ENCODE measurements at places on chromosomes 6 and 20.

GRCh38 chr6:122052346-122052900 lies 347.0 kb upstream of the HSF2 start:
- DNase-seq: no peak

DNA sequence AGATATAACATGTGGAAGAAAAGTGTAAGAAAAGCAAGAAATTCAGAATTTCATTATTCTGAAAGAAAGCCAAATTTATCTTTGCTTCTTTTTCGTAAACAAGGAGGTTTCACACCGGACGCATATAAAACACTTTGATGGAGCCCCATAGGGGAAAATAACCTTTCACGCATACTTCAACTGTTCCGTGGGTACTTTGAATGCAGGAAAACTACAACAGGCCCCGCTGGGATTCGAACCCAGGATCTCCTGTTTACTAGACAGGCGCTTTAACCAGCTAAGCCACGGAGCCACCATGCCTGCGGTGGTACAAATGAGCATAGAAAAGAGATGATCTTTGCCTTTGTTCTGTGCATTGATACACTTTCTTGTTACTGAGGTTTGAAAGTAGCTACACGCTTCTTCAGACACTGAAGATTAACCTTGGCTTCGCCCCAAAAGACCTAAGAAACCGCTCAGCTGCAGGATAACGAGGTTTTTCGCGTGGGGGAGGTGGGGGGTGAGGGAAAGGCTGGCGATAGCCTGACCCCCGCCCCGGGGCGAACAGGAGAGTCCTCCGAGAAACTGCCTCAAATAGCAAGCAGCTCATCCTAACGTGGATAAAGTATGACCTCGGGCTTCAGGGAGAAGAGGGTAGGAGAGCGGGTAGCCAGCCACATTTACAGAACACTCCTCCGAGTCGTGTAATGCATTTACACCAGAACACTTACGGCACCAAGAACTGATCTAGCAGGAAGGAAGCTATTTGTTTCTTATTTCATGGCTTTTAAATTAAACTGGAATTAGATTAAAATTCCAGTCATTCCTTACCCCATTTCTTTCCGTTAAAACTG lies 5.3 kb upstream of the HMGN4 start:
- peak; percentile 83 for DNase-seq

DNA sequence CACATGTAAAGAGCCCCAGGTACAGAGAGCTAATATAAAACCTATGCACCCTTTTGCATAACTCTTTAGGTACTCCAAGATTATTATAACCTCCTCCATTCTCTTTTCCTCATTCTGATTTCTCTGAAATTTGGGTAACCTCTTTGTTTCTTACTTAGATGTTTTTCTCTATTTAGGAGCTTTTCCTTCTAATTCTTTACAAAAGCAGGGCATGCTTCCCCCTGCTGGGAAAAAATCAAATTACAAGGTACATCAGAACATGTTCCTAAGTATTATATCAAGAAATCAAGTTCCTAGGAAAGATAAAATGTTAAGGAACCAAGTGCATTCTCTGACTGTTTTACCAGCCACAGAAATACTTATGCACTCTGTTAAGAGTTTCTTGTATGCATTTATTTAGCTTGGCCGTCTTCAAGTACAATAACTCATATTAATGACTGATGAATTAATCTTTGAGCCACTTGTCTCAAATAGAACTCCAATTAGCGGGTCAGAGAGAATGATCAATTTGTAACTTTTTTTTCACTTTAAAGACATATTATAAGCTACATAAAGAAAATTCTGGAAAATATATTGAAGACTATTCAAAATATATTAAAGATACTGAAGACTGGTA lies 2.1 kb downstream of the KHDRBS2 start:
- no peak for DNase-seq

GRCh38 chr6:132161283-132161682 lies 210.1 kb upstream of the CCN2 start:
- no peak for DNase-seq

DNA sequence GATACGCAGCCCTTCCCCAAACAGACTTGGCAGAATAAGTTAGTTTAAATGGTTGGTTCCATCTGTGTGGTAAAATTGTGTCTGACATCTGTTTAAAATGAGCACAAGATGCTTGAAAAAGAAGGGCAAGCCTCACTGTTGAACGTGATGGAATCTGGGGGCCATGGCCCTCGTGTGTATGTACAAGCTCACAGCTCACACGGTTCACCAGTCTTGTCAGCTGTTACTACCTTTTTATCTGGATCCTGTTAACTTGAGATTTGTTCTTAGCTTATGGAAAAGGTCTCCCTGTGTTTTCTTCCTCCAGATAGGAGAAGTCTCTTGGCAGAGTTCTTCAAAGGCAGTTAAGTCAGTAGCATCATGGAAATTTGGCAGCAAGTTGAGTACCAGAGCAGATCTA lies 270.6 kb downstream of the KHDC1L start:
- DNase-seq: no peak

GRCh38 chr20:35196313-35196712 lies 24.4 kb downstream of the PROCR start:
- DNase-seq: no peak

DNA sequence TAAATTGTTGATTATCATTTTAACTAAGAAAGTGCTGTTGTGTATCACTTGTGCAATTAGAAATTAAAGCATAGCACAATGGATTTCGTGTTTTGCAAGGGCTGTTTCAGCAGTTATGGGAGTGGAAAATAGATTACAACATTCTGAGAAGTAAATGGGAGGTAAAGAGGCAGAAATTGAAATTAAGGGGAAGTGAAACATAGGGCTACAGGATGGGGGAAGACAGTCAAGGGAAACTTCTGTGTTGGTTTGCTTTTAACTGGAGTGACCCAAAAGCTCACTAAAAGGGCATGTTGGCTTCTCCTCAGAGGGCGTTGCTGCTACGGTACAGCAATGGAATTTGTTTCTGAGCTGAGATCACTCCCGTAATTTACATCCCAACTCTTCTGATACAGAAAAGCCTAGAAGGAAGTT lies 147.5 kb downstream of the BCAS1 start:
- DNase-seq: no peak

GRCh38 chr6:147141711-147142308 lies 62.4 kb upstream of the STXBP5 start:
- DNase-seq: no peak

- no peak for DNase-seq
Observed at GRCh38 chr6:169250660-169251059, 3.0 kb downstream of the THBS2 start.

DNA sequence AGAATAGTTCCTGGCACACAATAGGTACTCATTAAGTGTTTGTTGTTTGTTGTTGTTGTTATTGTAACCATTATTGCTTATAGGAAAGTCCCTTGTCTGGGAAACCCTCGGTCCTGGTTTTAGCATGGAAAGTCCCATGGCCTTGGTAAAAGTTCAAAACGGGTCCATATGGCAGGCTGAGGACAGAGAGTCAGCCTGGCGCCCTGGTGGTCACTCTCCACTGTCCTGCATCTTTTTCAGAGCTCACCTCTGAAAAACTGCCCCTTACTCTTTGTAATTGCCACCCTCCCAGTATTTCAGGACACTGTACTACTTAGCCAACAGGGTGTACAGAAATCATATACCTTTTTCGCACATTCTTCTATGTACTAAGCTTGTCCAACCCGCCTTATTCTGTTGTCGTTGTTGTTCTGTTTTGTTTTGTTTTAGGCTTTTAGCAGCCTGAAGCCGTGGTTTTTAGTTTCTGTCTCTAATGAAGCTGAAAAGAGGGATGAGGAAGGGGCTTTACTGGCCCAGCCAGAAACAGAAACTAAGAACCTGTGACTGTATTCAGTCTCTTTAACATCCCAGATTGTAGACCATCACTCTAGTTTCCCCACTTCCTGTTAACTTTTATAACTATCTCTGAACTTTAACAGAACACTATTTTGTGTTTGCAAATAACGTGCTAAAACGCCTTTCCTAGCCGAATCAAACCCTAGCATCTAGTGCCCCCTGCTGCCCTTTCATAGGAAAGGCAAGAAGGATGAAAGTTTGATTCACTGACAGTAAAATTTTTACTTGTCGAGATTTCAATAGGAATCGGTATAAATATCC lies 7.6 kb upstream of the TMEM14A start:
- peak; percentile 13 for DNase-seq

GRCh38 chr20:64150756-64151632 lies 13.3 kb upstream of the MYT1 start:
- DNase-seq: no peak

- DNase-seq: no peak
Observed at GRCh38 chr6:154705471-154706113, 27.6 kb upstream of the SCAF8 start.

- no peak for DNase-seq
Observed at GRCh38 chr20:59774204-59774641, 159.2 kb downstream of the SYCP2 start.

DNA sequence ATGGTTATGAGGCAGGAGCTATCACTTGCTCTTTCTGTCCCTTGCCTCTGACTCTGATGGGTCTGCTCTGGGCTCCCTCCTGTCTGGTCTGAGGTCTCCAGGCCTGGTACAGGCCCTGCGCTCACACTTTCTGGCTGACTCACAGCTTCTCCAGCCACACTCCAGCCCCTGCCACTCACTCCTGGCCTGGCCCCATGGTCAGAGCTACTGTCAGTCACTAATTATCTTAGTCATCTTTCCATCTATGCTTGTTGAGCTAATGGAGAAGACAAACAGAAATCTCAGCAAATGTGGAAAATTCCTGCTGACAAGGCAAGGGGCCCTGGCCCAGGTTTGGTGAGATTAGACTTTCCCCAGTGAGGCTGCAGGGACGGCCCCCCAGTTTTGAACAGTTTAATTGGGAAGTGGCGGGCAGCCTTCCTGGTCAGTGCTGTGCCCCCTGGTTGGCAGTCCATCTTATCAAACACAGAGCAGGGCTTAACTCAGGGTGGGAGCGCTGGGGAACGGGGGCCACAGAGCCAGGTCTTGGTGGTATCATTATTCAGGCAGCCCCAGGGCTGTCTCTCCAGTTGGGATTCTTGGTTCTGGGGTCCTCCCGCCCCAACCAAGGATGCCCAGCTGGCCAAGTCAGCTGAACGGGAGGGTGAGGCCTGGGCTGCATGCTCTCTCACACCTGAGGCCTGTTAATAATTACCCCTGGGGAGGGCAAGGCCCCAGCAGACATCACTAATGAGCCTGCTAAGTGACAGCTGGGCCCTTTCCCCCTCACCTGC lies 63.4 kb downstream of the VEGFA start:
- DNase-seq: no peak

DNA sequence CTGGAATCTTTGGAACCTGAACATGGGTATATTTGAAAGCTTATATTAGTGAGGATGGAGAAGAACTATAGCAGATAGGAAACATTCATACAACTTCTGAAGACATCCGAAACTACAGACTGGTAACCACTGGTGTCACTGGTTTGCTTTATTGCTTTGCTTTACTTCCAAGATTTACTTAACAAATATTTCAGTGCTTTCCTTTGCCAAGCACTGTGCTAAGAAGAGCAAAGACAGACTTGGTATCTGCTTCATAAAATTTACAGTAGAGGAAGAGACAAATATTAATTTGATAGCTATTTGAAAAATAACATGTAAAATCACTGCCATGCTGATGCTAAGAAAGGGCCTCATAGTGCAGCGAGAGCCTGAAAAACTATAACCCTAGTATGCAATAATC lies 1.8 kb downstream of the TPD52L1 start:
- DNase-seq: no peak

GRCh38 chr6:21327326-21328112 lies 266.0 kb upstream of the SOX4 start:
- DNase-seq: no peak

GRCh38 chr20:43781215-43781614 lies 54.4 kb upstream of the GTSF1L start:
- DNase-seq: no peak

DNA sequence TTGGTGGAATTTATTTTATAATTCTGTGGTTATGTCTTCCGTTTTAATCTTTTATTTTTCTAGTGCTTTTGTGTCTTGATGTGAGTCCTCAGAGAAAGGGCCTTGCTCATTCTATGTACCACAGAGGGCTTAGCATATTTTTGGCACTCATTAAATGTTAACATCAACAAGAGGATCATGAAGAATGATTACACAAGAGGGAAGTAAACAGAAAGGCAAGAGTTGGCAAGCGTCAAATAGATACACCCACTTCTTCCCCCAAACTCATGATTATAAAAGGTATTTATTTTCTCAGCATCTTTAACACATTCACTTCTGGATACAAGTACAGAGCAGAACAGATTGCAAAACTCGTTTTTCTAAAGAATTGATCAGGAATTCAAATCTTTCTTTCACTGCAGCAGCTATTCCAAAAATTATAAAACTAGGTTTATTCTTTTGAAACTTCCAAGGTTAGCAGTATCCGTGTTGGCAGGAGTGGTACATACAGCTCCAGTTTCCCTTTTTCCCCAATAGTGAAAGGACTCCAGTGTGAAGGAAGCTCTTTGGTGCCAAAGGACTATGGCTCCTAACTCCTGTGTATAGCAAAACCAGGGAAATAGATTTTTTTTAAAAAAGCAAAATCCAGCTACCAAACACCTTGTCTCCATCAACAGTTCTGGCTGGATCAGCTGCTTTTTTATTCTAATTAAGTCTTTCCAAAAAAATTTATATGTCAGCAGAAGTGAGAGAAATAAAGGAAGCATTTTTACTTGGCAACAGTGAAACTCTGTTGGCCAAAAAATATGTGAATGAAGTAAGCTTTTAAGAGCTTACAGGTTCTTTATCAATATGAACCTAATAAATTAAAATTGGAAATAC lies 221.9 kb downstream of the ADGRG6 start:
- no peak for DNase-seq

GRCh38 chr20:31717478-31718201 lies 5.0 kb downstream of the BCL2L1 start:
- no peak for DNase-seq

DNA sequence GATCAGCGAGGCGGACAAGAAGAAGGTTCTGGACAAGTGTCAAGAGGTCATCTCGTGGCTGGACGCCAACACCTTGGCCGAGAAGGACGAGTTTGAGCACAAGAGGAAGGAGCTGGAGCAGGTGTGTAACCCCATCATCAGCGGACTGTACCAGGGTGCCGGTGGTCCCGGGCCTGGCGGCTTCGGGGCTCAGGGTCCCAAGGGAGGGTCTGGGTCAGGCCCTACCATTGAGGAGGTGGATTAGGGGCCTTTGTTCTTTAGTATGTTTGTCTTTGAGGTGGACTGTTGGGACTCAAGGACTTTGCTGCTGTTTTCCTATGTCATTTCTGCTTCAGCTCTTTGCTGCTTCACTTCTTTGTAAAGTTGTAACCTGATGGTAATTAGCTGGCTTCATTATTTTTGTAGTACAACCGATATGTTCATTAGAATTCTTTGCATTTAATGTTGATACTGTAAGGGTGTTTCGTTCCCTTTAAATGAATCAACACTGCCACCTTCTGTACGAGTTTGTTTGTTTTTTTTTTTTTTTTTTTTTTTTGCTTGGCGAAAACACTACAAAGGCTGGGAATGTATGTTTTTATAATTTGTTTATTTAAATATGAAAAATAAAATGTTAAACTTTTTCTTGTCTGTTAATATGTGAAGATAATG lies 2.2 kb downstream of the HSPA1B start:
- DNase-seq: no peak

DNA sequence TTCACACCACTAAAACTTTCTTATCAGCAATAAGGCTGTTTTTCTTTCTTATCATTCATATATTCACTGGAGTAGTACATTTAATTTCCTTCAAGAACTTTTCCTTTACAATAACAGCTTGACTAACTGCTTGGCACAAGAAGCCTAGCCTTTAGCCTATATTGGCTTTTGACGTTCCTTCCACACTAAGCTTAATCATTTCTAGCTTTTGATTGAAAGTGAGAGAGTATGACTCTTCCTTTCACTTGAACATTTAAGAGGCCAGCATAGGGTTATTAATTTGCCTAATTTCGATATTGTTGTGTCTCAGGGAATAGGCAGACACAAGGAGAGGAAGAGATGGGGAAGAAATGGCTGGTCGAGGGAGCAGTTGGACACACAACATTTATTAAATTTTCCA lies 23.6 kb downstream of the THEMIS start:
- no peak for DNase-seq
